ENCODE measurements at places on chromosomes 5 and 9.

DNA sequence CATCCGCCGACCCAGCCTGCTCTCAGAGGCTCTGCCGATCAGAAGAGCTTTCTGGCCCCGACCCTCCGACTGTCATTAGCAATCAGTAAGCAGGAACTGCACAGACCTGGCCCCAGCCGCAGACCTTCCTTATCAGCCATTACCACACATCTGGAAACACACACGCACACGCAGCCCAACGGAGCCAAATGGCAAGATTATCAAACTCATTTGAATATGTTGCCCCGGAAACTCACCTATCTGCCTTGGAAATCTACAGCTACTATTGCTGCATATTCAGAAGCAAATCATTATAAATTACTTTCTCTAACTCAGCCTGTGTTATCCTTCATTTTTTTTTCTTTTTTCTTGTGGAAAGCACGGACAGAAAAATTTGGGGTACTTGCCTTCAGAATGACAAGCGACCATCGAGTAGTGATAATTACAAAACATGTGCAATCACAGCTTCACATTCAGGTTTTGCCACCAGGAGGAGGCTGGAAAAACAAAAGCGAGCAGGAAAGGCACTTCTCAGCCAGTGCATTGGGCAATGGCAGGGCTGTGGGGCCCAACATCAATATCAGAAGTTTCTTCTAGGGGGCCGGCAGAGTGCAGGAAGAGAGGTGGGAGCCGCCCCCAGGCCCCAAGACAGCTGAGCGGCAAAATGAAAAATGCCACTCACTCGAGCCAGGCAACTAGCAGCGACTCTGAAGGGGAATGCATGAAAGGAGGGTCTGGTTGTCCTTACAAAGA is 122.3 kb downstream of the VAV2 start:
- no peak for DNase-seq

DNA sequence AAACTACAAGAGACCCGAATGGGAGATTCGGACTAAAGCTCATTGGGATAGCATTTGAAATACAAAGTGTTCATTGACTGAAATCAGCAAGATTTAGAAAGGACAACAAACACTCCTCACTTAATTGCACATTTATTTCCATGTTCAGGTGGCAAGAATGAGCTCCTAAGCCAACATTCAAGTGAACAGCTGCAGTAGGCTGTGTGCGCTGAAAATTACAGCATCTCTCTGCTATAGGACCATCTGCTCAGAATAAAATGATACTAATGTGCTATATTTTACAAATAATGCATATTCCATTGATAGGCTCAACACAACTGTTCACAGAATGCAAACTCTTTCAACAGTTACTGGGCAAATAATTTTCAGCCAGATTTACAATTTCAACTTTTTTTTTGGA is 61.8 kb downstream of the ELAVL2 start:
- DNase-seq: no peak

DNA sequence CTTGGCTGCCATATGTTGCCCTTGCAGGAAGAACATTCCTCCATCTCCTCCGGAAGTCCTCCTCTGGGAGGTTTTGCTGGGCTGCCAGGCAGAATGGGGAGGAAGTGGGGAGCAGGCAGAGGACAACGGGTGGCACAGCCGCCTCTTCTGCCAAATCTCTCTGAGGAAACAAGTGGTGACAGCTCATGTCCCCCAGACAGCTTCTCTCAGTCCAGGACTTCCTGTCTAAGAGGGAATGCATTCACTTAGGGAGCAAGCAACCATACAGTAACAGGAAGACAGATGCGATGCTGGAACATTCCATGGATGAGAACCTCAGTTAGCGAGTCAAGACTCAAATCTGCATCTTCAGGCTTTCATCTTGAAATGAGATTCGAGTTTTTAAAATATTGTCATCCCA is 701.0 kb downstream of the SEMA5A start:
- no peak for DNase-seq

DNA sequence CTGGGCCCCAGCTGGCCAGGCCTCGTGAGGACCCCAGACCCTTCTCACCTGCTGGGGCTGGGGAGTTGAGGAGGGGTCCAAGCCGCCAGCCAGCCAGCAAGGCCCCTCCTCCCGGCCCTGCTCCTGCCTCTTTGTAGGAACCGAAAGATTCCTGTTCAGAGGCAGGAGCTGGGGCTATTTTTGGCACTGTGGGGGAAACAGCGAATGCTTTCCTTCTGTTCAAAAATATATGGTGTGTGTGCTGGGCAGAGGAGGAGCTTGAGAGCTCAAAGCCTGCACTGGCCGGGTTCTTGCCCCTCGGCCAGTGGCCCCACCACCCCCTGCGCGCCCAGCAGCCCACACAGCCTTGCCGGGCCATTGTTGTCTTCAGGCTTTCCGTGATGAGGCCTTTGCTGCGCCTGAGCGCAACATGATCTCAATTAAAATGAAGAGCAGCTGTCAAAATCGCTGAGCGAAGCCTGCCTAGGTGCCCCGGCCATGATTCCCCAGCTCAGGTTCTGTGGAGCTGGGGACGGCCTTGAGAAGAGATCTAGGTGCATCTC is 13.4 kb downstream of the NCS1 start:
- DNase-seq: no peak

DNA sequence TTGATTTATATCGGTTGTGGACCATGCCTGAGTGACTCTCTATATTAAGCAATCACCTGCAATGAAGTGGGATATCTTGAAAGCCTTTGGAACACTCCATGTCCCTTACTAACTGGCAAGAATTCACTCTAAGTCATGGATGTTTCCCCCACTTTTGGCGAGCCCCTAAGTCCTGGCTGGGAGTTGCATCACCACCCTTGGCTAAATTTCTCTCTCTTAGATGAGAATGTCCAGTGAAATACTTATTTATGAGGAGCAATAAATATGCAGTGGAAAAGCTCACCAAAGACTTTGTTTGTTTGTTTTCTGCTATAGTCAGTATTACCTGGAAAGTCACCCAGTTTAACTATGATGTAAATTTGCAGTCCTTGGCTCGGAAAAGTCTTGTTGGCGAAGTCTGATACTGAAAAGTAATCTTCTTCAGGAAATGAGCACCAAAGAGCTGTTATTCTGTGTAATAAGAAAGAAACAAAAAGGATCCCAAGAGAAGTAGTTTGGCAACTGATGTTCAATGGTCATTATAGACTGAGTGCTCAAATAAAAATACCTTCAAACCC is 333.8 kb downstream of the DMRT2 start:
- DNase-seq: no peak

DNA sequence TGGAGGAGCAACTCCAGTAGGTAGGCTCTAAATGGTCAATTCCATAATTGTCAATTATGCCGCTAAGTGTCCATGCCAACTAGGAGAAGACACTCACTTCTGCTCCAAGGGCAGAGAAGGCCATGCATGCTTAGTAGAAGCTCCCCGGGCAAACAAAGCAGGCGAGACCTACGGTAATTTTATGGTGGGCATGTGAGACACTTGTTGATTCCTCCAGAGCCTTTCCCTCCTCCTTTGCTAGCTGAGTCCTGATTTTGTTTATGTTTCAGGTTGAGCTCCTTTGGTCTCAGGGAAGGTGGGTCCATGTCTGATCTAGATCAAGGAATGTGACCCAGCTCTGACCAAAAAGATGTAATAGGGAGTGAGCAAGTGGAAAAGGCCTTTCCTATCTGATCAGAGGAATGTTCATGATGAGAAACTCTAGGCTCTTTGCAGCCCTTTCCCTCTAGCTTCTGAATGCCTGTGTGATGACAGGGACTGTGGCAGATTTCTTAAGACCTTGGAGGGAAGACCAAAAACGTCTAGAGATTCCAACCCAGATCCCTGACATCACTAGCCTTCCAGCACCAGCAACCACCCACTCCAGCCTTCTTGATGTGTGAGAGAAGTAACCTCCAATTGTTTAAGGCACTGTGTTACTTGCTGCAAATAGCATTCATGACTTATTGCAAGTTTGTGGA is 7.7 kb upstream of the CPEB4 start:
- DNase-seq: no peak

DNA sequence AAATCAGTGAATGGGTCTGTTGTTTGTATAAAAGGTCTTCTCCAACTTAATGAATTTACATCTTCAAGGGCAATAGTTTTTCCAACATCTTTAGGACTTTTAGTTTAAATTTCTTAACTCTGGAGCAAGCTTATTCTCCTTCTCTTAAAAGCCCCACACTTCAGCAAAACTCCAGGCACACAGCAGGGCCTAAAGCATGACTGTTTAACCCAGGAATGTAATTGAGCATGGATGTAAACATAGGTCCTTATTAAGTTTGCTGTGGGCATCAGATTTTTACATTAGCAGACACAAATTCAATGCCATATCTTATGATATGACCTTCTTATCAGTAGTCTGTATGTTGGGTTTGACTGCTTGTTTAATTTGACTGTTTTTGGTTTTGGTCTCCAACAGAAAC is 78.9 kb downstream of the ABCA1 start:
- DNase-seq: no peak

- DNase-seq: no peak
These were observed 18.5 kb downstream of the ZNF366 start for GRCh38 chr5:72488756-72489155.

DNA sequence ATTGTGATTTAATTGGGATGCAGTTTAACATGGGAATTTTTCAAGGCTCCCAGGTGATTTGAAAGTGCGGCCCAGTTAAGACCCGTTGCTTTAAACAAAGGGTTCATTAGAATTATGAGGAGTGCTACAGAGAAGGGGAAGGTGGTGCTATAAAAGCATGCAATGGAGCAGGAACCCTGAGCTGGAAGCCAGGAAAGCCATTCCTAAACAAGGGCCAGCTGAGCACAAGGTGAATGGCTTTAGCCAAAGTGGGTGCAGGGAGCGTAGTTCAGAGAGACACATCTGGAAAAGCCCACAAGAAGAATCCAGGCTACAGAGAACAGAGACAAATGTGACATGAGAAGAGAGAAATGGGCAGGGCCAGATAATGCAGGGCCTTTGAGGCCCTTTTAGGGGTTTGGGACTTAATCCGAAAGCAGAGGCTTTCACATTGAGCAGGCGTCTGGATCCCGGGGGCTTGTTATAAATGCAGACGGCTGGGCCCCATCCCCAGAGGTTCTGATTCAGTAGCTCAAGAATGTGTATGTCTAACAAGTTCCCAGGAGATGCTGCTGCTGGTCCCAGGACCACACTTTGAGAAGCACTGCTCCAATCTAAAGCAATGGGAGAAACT is 138.1 kb upstream of the WWC1 start:
- DNase-seq: no peak

DNA sequence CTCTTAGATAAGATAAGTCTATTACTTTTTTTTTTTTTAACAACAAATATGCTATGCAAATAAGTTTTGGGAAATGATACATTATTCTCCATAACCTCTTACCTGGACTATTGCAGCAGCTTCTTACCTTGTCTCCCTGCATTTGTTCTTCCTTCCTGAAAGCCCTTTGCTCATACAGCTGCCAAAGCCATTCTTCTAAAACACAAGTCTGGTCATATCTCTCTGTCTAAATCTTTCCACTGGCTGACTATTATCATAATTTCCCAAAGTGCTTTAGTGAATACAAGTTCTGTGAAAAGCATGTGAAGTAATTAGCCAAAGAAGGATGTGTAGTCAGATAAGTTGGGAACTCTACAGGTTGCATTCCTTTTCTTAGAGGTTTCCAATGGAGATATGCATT is 115.4 kb upstream of the CNTLN start:
- no peak for DNase-seq

- no peak for DNase-seq
These were observed 30.4 kb downstream of the AHRR start for GRCh38 chr5:351921-352245.

- no peak for DNase-seq
These were observed 27.1 kb downstream of the MAP1B start for GRCh38 chr5:72134226-72134899.

- no peak for DNase-seq
These were observed 26.2 kb downstream of the ASS1 start for GRCh38 chr9:130470950-130471349.

DNA sequence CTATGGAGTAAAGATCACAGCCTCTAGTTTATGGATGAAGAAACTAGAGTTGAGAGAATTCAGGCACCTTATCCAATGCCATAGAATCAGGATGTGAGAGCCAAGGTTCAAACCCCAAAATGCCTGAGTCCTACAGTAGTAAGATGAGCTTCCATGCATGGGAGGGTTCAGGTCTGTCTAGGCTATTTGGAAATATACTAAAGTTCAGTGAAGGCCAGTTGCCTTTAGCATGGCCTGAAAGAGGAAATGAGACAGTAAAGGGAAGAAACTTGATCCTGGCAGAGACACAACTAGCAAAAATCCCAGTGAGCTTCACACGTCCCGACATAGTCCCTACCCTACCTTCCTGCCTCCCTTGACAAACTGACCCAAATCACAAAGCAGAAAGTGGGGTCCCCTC is 317.0 kb downstream of the RASEF start:
- no peak for DNase-seq

- DNase-seq: no peak
These were observed 8.9 kb upstream of the PTAR1 start for GRCh38 chr9:69768716-69769115.

GRCh38 chr9:136093346-136093986 is 1.6 kb downstream of the NACC2 start:
- DNase-seq: peak; percentile 22

DNA sequence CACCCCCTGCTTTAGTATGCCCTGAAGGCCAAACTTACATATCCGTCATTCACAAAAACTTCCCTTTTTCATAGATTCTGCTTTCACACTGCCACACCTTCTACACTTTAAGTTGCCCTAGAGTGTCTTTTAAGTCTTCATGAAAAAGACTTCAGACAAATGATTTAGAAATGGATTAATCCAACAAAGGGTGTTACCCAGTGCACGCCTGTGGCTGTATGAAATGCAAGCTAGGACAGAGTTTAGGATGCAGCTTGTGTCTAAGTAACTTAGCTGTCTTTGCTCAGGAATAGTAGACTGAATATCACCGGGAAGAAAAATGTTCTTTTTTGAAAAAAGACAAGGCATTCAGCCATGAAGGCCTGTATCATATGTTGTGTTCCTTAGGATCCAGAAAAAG is 210.0 kb downstream of the MPDZ start:
- no peak for DNase-seq

DNA sequence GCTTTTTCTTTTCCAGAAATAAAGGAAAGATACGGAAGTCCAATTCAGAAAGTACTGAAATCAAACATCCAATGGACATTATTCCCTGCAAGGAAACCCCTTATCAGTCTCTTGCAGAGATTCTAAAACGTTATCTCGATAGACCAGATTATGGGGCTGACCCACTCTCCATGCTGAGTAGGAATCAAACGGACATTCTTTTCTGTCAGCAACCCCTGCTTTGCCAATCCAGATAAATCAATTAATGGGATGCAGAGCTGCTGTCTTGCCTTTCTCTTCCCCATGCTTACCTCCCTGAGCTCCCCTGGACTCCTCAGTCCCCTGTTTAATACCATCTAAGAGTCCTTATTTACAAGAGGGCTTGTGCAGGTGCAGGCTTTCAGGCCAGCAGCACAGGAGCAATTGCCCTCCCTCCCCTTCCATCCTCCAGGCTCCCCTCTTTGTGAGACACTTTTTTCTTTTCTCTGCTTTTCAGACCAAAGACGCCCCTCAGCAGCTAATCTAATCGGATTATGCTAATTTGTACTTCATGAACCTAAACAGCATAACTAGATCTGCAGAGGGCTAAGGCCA is 14.2 kb downstream of the TAL2 start:
- DNase-seq: no peak

- DNase-seq: no peak
These were observed 42.7 kb downstream of the HSDL2 start for GRCh38 chr9:112422417-112423148.

GRCh38 chr5:134258896-134259295 is 33.0 kb upstream of the PPP2CA start:
- no peak for DNase-seq
